GM10248 (cell line): ENCODE measurements at places on chromosomes 12 and 14.
A peak's percentile ranks its signal among the peaks of the same experiment; 100 is the strongest.

DNA sequence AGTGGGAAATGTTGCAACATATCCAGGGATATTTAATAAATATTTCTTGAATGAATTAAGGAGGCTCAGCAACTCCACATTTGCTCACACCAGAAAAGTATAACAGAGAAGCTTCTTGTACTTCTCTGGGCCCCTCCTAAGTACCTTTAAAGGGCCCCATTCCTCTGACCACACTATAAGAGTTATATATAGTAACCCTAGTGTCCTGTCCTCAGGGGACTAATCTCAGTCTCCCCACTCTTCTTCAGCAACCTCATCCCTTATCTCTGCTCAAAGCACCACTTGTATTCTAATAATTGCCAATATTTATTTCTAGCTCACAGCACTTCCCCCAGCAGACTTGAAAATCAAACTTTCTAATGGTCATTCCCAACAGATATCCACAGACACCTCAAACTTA is 237.1 kb downstream of the GXYLT1 start:
- DNase-seq, result no peak

GRCh38 chr14:82766996-82767395 is 1233.3 kb upstream of the SEL1L start:
- no peak for DNase-seq

DNA sequence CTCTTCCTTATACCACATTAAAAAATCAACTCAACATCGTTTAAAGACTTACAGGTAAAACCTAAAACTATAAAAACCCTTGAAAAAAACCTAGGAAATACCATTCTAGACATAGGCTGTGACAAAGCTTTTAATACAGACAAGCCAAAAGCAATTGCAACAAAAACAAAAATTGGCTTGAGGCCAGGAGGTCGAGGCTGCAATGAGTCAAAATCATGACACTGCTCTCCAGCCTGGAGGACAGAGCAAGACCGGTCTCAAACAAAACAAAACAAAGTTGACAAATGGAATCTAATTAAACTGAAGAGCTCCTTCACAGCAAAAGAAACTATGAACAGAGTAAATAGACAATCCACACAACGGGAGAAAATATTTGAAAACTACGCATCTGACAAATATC is 1057.8 kb downstream of the FSCB start:
- DNase-seq, result no peak

- DNase-seq, result no peak
Observed at GRCh38 chr12:8449355-8449859, 6.4 kb upstream of the CLEC6A start.

DNA sequence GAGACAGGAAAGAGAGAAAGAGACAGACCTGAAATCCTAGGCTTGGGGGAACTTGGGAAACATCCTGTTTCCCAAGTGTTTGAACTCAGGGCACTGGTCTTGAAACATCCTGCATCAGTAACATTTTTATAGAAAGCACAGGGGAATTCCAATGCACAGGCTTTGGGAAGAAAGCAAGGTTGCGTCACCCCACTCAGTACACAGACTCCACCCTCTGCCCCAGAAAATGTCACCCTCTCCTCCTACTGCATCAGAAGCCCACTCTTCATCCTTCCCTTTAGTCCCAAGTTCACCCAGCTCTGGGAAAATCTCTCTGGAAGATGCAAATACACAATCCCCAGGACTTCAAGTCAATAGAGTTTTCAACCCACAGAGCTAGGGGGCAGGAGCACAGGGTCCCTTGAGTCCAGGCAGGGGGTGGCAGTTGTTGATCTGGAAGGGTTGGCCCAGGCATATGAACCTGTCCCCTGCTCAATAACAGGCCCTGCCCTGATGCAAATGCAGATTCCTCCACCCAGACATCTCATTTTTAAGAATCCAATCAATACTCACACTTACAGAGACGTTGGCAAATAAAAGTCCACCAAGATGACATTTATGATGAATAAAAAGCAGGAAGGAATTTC is 1.7 kb downstream of the RDH16 start:
- no peak for DNase-seq

GRCh38 chr12:127327986-127328385 is 939.0 kb upstream of the TMEM132C start:
- no peak for DNase-seq

GRCh38 chr12:128052331-128052730 is 214.6 kb upstream of the TMEM132C start:
- DNase-seq, result no peak

- DNase-seq, result no peak
Observed at GRCh38 chr14:33655421-33655820, 295.5 kb downstream of the EGLN3 start.

- DNase-seq, result no peak
Observed at GRCh38 chr12:52992699-52993557, 13.3 kb upstream of the EIF4B start.

DNA sequence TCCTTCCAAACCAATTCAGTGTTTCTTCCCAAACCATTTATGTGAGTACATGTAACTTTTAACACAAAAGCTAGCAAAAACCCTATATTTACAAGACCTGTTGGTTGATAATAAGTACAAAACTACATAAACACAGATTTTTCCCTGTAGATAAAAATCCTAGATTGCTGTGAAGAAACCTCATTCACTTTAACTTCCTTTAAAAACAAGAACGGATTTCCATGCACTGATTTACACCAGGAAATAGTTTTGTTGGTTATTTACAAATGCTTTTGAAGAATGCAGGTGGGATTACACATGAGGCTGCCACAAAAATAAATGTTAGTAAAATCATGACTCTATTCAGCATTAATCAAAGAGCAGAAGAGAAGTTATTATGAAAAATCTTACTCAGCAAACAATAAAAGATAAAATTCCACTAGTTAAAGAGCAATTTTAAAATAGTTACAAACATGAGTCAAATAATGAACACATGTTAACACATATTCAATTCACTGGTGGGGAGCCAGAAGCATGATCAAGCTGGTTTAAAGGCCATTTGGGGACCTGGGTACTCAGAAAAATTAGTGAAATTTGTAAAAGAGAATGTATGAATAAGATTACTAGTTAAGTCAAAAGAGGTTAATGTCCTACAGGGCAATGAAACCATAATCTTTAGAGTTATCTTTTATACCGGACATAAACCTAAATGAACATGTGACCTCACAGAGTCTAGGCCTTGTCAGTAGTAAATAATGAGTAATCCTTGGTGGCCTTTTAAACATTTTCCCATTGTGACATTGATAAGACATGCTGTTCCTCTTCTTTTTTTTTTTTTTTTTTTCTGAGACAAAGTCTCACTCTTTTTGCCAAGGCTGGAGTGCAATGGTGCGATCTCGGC is 79.9 kb downstream of the PHLDA1 start:
- no peak for DNase-seq

DNA sequence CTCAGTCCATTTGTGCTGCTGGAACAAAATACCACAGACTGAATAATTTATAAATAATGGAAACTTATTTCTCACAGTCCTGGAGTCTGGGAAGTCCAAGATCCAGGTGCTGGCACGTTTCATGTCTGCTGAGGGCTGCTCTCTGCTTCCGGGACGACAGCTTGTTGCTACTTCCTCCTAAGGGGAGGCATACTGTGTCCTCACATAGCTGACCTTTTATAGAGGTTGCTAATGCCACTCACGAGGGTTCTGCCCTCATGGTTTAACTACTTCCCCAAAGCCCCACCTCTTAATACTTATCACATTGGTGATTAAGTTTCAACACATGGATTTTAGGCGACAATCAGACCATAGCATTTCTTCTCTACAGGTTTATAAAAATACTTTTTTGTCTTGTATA is 411.1 kb downstream of the NRXN3 start:
- no peak for DNase-seq

GRCh38 chr14:58823312-58823711 is 185.6 kb downstream of the DACT1 start:
- DNase-seq, result no peak

DNA sequence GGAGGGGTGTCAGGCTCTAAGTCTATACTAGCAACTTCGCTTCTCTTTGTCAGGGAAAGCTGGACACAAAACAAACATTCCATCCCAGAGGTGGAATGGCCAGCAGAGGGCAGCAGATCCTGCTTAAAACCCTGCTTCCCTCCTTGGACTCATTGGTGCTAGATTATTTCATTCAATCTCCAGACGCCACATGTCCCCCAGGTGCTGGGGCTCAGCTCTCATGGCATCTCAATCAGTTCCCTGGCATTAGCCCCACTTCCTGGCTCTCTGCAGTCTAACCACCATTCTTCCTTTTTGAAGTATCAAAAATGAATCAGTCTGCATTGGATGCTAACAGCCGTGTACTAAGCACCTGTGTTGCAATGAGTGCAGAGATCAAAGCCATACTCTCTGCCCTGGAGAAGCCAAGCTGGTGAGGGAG is 8.1 kb upstream of the PPP1R1A start:
- peak; percentile 48 for DNase-seq

- no peak for DNase-seq
Observed at GRCh38 chr14:36361210-36361853, 40.9 kb upstream of the MBIP start.

DNA sequence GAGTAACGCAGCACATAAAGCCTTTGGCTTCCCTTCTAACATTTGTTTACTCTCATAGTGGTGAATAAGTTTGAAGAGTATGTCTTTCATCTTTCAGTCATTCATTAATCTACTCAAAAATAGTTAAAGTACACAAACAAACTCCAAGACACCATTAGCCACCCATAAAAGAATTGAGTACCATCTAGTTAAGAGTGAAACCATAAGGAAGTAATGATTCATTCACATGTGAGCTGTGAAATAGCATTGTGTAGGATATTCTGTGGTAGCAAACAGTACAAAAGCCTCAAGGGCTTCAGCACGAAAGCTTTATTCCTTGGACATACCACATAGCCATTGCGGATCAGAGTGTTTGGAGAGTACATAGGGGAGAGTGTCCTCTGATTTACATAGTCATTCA is 13.9 kb downstream of the SYT1 start:
- DNase-seq, result no peak

- no peak for DNase-seq
Observed at GRCh38 chr14:39267608-39268005, 33.9 kb downstream of the MIA2 start.

DNA sequence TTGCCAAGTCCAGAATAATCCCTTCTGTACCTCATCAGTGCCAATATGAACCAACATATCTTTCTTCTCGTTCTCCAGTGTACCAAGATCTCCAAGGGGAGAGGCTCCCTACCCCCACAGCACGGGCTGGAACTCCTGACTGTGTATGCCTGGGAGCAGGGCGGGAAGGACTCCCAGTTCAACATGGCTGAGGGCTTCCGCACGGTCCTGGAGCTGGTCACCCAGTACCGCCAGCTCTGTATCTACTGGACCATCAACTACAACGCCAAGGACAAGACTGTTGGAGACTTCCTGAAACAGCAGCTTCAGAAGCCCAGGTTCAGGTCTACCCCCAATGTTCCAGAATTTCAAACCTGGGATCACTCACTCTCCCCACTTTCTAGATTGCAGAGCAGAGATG is 10.5 kb upstream of the OAS2 start:
- peak; percentile 3 for DNase-seq

DNA sequence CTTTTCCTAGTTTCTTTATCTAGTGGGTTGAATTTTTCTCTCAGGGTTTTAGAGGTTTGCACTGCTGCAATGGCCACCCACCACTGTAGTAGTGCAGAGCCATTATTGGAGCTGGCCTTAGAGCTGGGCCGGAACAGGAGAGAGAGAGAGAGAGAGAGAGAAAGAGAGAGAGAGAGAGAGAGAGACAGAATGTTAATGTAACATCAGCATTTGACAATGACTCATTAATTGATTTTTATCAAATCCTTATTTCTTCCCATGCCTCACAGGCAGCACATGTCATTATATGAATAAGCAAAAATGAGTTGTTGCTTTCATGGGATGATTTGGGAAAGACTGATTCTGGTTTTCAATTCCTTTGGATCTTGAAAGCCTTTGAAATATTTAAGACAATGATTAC is 76.3 kb upstream of the PPP4R3A start:
- no peak for DNase-seq

DNA sequence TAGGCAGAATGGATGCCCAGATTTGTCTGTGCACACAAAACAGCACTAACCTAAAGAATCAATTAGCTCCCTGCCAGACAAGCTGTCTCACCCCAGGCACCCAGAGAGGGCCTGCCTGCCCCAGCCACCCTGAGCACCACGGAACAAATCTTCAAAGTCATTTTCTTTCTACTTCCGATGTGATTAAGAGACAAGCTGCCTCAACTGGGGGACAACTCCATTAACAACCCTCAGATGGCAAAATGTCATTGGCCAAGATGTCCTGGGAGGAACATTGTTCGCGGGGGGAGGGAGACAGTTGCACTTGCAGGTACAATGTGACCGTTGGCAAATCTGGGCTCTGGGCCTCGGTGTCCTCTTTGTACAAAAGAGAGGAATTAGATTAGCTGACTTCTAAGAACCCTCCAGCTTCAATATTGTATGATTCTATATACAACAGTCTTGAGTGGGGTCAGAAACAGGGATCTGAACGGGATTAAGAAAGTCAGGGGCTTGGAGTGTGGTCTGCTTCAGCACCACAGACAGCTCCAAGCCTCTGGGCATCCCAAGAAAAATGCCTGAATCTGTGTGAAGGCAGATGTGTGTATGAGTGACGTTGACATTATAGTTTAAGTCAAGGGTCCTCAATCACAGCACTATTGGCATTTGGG is 42.8 kb upstream of the CMKLR1 start:
- no peak for DNase-seq

DNA sequence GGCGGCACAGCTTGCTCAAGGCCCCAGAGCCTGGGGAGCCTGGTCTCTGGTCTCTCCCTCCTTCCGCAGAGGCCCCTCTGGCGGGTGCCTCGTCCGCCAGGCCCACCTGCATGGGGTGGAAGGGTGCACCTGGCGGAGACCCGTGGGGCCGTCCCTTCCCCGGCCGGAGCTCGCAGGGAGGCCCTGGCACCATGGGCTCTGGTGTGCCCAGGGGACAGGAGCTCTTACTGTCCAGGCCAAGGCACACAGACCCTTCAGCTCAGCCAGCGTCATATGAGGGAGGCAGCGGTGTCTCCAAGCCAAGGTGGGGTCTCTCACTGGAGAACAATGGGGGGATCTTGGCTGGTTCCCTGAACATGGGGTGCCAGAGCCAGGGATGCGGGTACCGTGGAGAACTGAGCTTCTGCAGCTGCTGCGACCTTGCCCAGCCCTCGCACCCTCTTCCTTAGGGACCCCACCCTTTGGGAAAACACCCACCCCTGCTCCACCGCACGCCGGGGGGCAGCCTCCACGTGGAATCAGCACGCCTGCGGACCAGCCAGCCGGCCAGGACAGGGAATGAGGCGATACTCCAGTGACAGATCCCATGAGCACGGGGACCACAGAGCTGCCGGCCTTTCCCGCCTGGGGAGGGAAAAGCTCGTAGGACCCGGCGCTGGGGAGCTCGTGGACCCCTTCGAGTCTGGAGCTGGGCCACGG is 25.7 kb upstream of the GALNT9 start:
- DNase-seq, result no peak

DNA sequence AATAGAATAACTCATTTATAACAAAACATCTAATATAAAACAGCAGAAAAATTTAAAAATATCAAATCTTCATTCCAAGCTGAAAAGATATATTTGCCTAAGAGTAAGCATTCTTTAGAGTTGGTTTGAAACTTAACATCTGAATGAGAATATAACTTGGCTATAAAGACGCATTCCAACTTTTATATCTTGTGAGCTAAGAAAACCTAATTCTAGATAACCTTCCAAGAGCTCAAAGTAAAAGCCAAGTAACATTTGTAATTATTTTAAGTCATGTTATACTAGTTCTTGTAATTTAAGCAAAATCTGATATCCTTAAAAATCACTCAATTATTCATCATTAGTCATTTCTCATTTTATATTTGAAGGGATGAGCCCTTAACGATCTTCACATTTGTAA is 368.9 kb downstream of the C12orf50 start:
- DNase-seq, result no peak
